ENCODE measurements at places on chromosomes 16 and 17.

GRCh38 chr17:34207572-34207971, 47.5 kb upstream of the CCL2 start:
- no peak for DNase-seq

- DNase-seq = no peak
These were observed 8.3 kb downstream of the LIG3 start for GRCh38 chr17:34988644-34989043.

DNA sequence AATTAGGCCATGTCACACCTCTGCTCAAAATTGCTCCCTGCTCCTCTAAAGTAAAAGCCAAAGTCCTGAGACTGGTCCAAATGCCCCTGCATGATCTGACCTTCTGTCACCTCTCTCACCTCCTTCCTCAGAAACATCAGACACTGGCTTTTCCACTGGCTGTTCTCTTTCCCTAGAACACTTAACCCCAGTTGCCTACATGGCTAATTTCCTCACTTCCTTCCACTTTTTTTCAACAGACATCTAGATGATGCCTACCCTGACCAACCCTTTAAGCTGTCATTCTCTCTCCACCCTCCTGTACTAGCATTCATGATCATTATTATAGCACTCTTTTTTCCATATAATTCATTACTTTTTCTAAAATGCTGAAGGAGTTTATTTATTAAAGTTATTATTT, 31.0 kb downstream of the CCT6B start:
- DNase-seq = no peak

GRCh38 chr17:66673668-66674276, 161.1 kb upstream of the CACNG5 start:
- peak; percentile 59 for DNase-seq

DNA sequence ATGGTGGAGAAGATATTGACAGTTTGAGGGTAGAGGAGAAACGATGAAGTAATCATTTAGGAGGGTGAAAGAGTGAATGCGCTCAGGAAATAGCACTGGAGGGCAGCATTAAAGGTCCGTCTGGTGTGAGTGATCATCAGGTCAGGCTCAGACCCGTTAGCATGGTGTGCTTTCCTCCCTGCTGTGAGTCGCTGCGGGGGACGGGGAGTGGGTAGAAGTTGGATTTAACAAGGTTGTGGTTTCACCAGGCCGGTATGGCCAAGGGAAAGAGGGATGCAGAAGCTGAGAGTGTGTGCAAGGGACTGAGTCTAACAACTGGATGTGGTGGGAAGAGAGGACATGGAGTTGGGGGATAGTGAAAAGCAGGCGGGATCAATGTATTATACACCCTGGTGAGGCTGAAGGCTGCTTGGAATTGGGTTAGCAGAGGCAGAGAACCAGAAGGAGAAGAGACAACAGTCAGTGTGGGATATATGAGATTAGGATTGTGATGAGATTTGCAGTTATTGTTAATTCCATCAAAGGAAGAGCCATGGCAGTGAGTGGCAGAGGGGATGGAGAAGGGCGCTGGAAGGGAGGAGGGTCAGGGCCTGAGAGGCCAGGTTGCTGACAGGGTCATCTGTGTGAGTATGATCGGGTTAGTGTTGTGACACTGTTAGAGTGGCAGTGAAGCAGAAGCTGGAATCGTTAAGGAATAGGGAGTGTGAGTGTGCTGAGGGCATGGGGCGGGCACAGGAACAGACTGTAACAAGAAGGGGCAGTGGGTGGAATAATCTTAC, 59.0 kb upstream of the TBX2 start:
- no peak for DNase-seq

DNA sequence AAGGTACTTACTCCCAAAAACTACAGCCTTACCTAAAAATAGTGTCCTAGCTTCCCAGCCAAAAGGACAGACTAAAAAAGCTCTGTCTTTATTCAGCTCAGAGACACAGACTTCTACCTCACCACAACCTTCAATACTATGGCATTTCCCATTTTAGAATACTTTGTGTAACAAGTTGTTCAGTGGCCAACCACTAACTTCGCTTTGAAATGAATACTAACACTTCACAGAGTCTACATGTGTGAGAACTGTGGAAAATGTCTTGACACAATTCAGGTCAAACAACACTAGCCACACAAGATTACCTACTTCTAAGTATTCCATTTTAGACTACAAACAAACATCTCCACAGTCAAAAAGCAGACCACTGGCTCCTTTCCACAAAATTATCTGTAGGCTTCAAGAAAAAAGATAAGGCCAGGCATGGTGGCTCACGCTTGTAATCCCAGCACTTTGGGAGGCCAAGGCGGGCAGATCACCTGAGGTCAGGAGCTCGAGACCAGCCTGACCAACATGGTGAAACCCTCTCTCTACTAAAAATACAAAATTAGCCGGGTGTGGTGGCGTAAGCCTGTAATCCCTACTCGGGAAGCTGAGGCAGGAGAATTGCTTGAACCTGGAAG, 3.2 kb downstream of the HELZ start:
- no peak for DNase-seq

DNA sequence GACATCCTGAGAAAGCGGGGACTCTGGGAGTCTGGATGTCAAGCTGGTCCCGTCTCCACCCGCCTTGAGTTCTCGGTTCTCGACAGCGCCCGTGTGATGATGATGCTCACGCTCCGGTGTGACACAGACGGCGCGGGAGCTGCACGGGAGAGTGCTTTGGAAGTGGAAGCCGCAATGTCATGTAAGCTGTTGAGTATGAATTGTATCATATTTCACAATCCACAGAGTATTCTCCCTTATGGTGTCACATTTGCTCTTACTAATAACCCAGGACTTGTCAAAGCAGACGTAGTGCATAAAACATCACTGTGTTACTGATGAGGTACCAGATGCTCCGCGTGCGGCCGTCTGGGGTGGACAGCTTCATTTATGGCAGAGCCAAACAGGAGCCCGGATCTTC, 217.5 kb upstream of the CHMP6 start:
- no peak for DNase-seq

GRCh38 chr17:42338427-42338985, 49.7 kb downstream of the STAT3 start:
- DNase-seq = no peak

- DNase-seq = peak; percentile 94
These were observed 1.9 kb downstream of the PRR15L start for GRCh38 chr17:47955497-47956461.

DNA sequence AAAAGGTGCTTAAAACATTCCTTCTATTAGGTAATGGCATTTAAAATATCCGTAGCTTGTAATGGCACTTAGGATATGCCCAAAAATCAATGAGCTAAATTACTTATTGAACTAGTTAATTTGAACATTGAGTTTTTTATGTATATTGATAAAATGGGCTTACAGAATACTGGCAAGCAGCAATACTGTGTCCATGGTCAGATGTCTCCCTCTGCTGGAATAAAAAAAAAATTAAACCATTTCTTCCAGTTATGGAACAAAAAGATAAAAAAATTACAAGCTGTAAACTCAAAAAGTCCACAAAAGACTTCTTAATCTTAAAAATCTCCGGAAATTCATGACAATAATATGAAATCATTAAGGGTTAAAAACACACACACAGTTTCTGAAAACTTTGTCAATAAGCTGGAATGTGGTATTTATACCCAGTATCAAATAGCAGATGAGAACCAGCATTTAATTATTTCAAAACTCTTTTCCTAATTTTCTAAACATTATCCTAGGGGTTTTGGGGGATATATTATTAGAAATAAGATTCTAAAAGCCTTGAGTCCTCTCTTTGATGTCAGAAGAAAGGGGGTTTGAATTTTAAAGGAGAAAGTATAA, 21.5 kb upstream of the PSMD7 start:
- peak; percentile 56 for DNase-seq

- DNase-seq = no peak
These were observed 56.1 kb upstream of the SOX9 start for GRCh38 chr17:72064606-72065193.

GRCh38 chr16:22356930-22357634, 17.3 kb downstream of the CDR2 start:
- no peak for DNase-seq

GRCh38 chr16:53378138-53378537, 56.1 kb upstream of the RBL2 start:
- DNase-seq = no peak

DNA sequence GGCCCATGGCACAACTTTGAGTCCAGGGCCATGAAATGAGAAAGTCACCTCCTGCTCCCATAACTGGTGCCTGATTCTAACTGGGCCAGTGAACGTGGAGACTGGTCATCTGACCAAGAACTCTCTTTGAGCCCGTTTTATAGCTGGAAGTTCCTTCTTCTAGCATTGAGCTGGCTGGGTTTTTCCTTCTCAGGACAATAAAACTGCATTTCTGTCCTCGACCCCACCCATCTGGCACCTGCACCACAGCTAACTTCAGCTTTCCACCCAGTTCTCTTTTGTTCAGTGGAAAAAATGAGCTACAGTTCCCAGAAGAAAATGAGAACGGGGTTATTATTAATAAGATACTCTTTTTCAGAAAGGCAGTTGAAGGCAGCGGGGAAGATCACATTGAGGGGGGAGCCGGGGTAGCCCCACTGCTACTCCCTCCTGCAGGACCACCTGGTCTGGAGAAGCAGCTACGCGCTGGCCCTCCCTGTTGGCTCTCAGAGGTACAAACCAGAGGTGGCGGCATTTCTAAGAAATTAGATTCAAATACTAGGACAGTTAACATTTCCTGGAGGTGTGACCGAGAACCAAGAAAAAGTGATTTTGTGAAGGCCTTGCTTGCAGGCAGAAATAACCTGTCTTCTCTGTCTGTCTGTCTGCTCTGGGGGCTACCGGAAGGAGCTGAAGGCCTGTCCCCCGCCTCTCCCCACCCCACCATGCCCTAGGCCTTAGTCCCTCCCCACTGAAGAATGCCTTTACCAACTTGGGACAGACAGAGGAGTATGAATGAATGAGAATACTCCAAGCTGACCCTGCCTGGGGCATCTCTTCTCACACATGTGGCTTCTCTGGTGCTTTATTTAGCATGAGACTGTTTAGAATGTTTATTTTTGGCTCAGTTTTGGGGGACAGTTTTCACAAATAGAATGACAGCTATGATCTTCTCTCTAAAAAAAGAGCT, 123.9 kb downstream of the XYLT1 start:
- peak; percentile 49 for DNase-seq

- DNase-seq = peak; percentile 57
These were observed 87.8 kb downstream of the SMG6 start for GRCh38 chr17:2215616-2216364.

GRCh38 chr17:5793899-5794298, 209.6 kb upstream of the NLRP1 start:
- no peak for DNase-seq

DNA sequence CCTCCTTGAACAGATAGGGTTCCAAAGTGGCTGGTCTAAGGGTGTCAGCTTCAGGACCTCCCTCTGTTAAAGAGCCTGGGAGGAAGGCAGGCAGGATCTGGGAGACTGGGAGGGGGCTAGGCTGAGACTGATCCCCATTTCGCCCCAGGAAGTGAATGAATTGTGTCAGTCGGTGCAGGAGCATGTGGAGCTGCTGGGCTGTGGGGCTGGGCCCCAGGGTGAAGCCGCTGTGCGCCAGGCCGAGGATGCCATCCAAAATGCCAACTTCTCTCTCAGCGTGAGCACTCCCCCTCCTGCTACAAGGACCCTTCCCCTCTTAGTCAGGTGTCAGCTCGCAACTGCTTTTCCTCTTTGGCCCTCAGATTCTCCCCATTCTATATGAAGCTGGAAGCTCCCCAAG, 6.1 kb downstream of the CARMIL2 start:
- DNase-seq = no peak

GRCh38 chr16:51327001-51327400, 175.9 kb upstream of the SALL1 start:
- DNase-seq = no peak

- DNase-seq = no peak
These were observed 388.5 kb upstream of the CA10 start for GRCh38 chr17:52546990-52547389.

- DNase-seq = no peak
These were observed 311.8 kb downstream of the CDH11 start for GRCh38 chr16:64809876-64810629.

DNA sequence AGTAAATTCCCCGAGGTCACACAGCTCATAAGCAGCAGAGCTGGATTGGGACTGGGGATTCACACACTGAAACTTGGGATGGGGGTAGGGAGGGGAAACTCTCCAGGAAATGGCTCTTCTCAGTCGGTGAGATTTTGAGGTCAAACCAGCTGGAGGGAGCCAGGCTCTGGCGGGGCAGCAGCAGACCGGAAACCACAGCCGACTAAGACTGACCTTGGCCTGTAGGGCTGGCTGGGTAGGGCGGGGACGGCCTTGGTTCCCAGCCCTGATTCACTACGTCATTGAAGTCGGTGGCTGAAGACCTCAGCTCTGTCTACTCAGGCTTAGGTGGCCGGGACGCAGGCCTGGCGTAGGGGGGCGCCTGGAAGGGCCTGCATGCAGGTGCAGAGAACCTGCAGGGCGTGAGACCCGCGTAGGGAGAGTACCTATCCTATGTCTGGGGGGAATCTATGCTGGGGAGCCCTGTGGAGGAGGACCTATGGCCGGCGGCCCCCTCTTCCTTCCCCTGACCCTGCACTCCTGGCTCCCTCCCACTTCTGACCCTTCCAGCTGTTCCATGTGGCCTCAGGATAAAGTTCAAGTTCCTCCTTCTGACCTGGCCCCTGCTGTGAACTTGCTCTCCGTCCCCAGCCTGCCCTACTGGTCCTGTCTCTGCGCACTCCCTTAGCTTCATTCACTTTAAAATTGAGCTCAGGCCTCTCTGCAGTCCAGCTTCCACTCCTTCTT, 11.9 kb upstream of the SLC4A1 start:
- DNase-seq = peak; percentile 64

GRCh38 chr17:73706858-73707257, 62.6 kb upstream of the SDK2 start:
- DNase-seq = no peak

DNA sequence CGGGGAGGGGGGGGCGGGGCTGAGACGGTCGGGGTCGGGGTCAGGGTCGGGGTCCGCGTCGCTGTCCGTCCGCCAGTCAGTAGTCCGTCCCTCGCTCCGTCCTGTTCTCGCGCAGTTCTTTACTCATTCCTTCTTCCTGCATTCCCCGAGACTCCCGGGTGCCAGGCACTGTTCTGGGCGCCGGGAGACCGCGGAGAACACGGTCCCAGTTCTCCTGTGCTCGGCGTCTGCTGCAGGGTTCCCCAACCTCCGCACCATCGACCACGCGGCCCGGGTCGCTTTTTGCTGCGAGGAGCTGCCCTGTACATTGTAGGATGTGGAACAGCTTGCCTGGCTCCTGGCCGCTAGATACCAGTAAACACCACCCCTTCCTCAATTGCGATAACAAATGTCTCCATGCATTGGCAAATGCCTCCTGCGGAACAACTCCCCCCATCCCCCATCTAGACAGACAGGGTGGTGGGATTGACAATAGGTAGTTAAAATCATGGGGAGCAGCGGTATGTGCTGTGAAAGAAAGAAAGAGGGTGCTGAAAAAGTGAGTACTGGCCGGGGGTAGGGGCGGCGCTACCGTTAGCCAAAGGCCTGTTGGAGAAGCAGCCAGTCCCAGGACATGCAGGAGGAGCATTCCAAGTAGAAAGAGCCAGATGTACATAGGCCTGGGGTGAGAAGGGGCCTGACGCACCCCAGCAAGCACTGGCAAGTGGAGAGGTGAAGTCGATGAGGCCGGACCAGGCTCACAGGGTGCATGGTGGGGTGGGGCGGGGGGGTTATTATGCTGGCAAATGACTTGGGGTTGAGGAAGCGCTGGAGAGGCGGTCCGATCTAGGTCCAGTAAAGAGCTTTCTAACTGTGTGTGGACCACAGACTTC, 631 bp downstream of the TRAF7 start:
- DNase-seq = peak; percentile 76

Data from stomach (tissue), 19 donors.